ENCODE measurements at places on chromosomes 2 and 18.

DNA sequence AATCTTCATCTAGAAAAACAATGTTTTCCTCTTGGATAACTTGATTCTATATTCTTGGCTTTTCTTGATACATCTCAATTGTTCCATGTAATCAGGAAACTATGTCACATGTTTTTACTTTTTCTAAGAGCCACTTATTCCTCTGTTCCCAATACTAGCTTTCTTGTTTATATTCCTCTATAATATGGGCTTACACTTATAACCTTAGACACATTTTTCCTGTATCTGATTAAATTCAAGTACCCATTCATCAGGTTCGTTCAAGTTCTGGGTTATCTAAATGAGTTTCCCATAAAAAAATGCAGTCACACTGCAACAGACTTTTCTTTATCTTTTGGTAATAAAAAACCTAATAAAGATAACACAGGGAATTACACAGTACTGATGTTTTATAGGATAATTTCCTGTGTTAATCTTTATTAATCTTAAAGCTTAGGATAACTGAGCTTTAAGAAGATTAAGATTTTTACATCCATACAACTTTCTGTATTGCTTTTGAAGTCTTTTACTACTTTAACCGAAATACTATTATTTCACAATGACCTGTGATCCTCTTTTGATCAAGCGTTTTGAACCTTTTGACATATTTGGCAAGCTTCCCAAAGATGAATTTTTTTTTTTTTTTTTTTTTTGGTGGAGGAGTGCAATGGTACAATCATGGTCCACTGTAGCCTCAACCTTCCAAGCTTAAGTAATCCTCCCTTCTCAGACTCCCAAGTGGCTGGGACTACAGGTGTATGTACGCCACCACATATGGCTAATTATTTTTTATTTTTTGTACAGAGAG, 44.3 kb upstream of the C2orf66 start:
- no peak for DNase-seq

DNA sequence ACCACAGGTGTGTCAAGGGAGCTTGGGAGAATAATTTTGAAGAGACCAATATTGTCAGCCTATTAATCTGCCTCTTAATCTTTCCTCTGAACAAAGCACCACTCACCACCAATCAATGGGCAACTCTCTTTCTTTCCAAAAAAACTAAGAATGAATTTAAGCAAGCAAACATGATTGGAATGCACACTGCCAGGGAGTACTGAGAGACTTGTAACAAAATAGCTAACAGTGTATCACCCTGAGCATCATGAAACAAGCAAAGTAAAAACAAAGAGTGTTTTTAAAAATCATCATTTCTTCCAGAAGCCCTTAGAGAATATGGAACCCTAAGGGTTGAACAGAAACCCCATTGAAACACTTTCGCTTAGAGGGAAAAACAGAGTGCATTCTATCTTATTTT, 299.7 kb downstream of the DSEL start:
- DNase-seq = no peak

DNA sequence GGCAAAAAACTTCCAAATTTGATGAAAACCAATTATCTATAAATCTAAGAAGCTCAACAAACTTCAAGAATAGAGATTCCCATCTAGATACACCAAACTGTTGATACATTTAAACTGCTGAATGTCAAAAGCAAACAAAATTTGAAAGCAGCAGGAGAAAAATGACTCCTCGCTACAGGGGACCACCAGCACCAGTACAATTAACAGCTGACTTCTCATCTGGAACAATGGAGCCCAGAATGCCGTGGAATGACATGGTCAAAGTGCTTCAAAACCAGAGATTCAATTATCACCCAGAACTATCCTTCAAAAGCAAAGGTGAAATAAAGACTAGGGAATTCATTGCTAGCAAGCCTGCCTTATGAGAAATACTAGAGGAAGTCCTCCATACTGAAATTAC, 11.6 kb downstream of the SRSF7 start:
- no peak for DNase-seq

GRCh38 chr2:110955556-110955955, 165.2 kb upstream of the BCL2L11 start:
- DNase-seq = no peak

GRCh38 chr2:160790738-160791137, 297.1 kb upstream of the RBMS1 start:
- no peak for DNase-seq

DNA sequence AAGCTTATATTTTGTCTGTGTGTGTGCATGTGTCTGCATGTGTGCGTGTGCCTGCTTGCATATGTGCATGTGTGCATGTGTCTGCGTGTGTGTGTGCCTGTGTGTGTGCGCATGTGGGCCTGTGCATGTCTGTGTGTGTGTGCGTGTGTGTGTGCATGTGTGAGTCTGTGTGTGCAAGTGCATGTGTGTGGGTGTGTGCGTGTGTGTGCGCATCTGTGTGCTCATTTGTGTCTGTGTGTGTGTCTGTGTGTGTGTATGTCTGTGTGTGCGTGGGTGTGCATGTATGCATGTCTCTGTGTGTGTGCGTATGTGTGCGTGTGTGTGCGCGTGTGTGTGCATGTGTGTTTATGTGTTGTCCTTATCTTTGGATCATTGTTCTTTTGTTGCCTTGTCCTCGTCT, 56.8 kb downstream of the DSC3 start:
- DNase-seq = no peak

- DNase-seq = no peak
Measured at GRCh38 chr2:101473911-101474701, 806 bp downstream of the RFX8 start.

DNA sequence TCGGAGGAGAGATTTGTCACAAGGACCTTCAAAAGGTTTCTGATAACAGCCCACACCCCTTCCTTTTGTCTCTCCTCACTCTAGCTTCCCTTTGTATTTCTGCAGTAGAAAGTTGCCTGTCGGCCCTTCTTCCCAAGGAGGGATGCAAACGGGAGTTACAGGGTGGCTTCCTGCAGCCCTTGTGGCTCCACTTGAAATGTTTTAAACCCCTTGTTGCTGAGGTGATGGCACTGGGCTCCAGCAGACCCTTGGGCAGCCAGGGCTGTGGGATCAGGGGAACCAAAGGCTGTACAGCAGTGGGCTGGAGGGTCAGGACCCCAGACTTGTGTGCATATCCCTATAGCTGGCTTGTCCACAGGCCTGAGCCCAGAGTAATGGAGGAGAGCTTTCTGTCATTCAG, 62.1 kb downstream of the COA5 start:
- no peak for DNase-seq
